Myometrial cell (primary cell): ENCODE measurements at places on chromosomes 16 and 17. TPM values are rescaled to one million over a fixed set of nuclear protein-coding genes. Genes with fewer than 3 reads are reported as not detected.

Gene RPH3AL
- total RNA-seq = 5.3 and 6.9 TPM in 2 replicates

Gene TBC1D3E
- total RNA-seq = not detected in 2 replicates

Gene RNF157
- 0.29 and 0.89 TPM in 2 replicates for total RNA-seq

Gene CNGB1
- not detected in 2 replicates for total RNA-seq

Gene LLGL2
- total RNA-seq = under 0.01 and 0.89 TPM in 2 replicates

Gene RAB40C
- total RNA-seq = 19.0 TPM in 2 replicates

Gene KRT15
- total RNA-seq = 5.3 and 13.8 TPM in 2 replicates

Gene RRN3
- total RNA-seq = 18.5 and 24.8 TPM in 2 replicates

Gene KRTAP4-9
- not detected in 2 replicates for total RNA-seq

Gene TBC1D3
- total RNA-seq = not detected in 2 replicates

Gene ST6GALNAC2
- total RNA-seq = 1.7 and 4.6 TPM in 2 replicates

Gene EFCAB3
- not detected in 2 replicates for total RNA-seq

Gene ABCC3
- 1.7 and 4.1 TPM in 2 replicates for total RNA-seq

Gene CCDC154
- not detected in 2 replicates for total RNA-seq

Gene FOXC2
- total RNA-seq = 0.29 and 0.53 TPM in 2 replicates

Gene NXPH3
- under 0.01 and 3.0 TPM in 2 replicates for total RNA-seq

Gene TLCD2
- 2.6 and 2.8 TPM in 2 replicates for total RNA-seq

Gene SLC46A1
- total RNA-seq = 4.0 and 4.1 TPM in 2 replicates

Gene LRRC37B
- 6.9 and 9.0 TPM in 2 replicates for total RNA-seq

Gene FBRS
- 23.1 and 30.5 TPM in 2 replicates for total RNA-seq

Gene KRT24
- not detected in 2 replicates for total RNA-seq

Gene CD300H
- total RNA-seq = not detected in 2 replicates

Gene PDF
- total RNA-seq = 19.3 and 24.8 TPM in 2 replicates

Gene GUCY2D
- 0.89 and 1.4 TPM in 2 replicates for total RNA-seq

Gene HOXB8
- total RNA-seq = not detected in 2 replicates

Gene SEPTIN1
- not detected in 2 replicates for total RNA-seq

Gene ASGR1
- total RNA-seq = 3.5 TPM in 1 of 2 replicates, not detected in the other

Gene KRT23
- 3.5 and 4.3 TPM in 2 replicates for total RNA-seq

Gene ZSCAN32
- total RNA-seq = 7.1 and 10.4 TPM in 2 replicates

Gene ALDH3A1
- total RNA-seq = not detected in 2 replicates

Gene MLX
- total RNA-seq = 38.6 and 61.4 TPM in 2 replicates

Gene KRTAP1-5
- 15.4 and 18.2 TPM in 2 replicates for total RNA-seq

Gene ALOX12
- 0.18 TPM in 1 of 2 replicates, not detected in the other for total RNA-seq

Gene NECAB2
- total RNA-seq = 0.86 TPM in 1 of 2 replicates, not detected in the other

Gene DCTPP1
- 31.7 and 34.7 TPM in 2 replicates for total RNA-seq

Gene NTN3
- total RNA-seq = 0.35 TPM in 1 of 2 replicates, not detected in the other

Gene SETD1A
- 3.2 TPM in 2 replicates for total RNA-seq

Gene DOC2A
- total RNA-seq = 0.53 TPM in 1 of 2 replicates, not detected in the other

Gene SDR42E2
- not detected in 2 replicates for total RNA-seq

Gene ACACA
- total RNA-seq = 55.1 and 56.2 TPM in 2 replicates

Gene TBC1D26
- total RNA-seq = not detected in 2 replicates

Gene OR1F1
- not detected in 2 replicates for total RNA-seq

Gene TMC8
- total RNA-seq = not detected in 2 replicates

Gene C17orf107
- 4.3 and 5.7 TPM in 2 replicates for total RNA-seq

Gene NUDT21
- 56.5 and 105 TPM in 2 replicates for total RNA-seq

Gene QPRT
- total RNA-seq = 219 and 276 TPM in 2 replicates

Gene SMARCD2
- total RNA-seq = 112 and 129 TPM in 2 replicates

Gene KRT20
- not detected in 2 replicates for total RNA-seq

Gene MBTPS1
- 96.6 and 101 TPM in 2 replicates for total RNA-seq

Gene CBX1
- 59.4 and 69.8 TPM in 2 replicates for total RNA-seq

Gene ZNF750
- total RNA-seq = not detected in 2 replicates

Gene CCL23
- not detected in 2 replicates for total RNA-seq

Gene MPP2
- 0.58 and 3.9 TPM in 2 replicates for total RNA-seq

Gene NRN1L
- 0.89 TPM in 1 of 2 replicates, not detected in the other for total RNA-seq

Gene FBXO39
- total RNA-seq = 1.9 and 3.5 TPM in 2 replicates

Gene MVP
- total RNA-seq = 367 and 369 TPM in 2 replicates
